Left hindlimb (tissue), 1 donor: ENCODE measurements at places on chromosomes 5 and 9.

DNA sequence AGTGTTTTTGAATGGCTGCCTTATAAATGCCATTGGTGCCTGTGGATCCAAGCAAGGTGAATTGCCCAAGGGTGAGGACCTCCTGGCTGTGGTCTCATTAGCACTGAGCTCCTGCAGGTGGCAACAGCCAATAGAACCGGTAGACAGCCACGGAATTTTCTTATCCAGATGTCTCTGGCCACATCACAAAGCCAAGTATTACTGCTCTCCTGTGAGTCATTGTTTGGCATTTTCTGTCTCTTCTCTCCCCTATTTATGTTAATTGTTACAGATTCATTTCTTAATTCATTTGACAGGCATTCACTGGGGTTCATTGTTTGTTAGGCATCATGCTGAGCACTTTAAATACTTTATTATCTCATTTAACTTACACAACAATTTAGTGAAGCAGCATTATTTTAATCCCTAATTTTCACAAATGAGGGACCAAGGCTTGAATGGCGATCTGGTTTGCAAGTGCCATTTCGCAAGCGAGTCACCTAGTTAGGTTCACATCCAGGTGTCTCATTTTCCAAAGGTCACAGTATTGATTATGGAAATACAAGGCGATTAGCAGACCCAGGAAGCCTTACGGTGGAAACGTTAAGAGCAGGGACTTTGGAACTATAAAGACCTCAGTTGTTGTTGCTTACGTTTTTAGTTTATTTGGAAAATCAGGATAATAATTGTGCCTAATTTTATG, 58.2 kb upstream of the DPYSL3 start:
- DNase-seq, result no peak

DNA sequence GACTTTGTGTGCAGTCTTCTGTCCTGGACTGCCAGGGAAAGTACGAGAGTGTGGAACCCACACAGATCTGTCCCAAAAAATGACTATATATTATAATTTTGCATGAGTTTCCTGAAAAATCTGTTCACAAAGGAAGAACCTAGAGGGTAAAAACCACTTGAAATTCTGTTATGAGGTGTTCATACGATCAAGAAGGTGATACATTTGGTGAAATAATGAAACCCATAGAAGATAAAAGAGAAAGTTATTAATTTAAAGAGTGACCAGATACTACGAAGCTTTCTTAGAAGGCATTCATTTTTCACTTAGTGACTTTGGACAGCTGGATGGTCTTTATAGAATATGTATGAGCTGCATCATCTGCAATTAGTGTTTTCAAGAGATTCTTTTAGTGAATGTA, 32.9 kb downstream of the SLC12A2 start:
- no peak for DNase-seq

DNA sequence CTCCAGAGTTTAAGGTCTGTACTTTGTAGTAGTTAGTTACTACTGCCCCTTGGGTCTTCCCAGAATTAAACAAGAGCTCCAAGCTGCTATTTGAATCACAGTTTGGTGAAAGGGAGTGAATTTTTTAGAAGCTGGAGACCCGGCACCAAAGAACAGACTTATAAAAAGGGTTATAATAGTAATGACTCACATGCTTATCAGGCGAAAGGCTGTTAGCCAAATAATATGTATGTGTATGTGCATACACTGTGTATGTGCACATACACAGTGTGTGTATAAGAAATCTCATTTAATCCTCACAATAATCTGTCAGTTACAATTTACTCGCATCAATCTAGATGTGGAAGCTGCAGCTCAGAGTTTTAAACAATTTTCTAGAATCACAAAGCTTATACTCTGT, 59.5 kb upstream of the ITGA1 start:
- no peak for DNase-seq

DNA sequence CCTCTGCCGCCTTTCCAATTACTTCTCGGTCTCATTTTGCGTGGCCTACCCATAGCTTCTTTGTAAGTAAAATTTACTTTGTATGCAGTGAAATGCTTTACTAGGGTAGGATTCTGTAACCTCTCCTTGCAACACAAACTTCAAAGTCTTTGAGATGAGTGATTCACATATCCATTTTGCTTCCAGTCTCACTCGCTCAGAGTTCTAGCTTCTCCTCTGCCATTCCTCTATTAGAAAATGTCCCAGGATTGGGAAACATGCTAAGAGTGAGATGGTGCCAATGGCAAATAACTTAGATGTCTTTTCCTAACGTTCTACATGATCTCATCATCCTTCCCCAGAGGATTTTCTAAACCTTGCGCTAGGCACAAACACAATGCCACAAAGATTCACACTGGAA, 270.5 kb upstream of the SLC30A5 start:
- DNase-seq, result no peak

- DNase-seq, result no peak
Measured at GRCh38 chr5:1112596-1113331, 901 bp upstream of the SLC12A7 start.

DNA sequence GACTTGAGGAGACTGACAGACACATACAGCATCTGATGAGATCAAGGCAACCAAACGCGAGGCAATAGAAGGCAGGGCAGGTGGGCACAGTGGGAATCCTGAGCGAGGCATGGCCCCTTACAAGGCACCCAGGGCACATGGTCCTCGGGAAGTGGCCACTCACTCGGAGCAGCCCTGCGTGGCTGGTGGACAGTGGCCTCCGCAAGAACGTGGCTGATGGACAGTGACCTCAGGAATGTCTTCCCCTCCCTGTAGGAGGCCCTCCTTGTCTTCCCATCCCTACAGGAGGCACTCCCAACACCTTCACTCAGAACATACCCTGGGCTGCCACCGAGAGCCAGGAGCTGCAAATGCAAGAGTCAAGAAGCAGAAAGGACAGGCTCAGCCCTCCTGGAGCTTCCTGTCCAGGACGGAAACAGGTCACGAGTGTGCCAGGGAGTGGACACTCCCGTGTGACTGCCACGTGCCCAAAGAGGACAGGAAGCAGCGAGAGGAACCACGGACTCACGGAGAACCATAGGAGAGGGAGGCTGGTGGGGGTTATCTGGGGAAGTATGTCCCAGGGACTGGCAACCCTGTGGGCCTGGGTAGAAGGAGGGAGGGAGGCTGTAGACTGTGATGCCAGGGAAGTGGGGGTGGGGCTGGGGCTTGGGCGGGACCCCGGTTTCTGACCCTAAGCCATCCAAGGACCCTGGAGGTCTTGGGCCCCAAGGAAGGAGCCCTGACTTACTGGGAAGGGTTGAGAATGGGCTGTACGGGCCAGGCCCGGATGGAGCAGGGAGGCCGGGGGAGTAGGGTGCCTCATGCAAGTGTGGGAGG, 321.9 kb upstream of the IRX4 start:
- DNase-seq, result no peak

DNA sequence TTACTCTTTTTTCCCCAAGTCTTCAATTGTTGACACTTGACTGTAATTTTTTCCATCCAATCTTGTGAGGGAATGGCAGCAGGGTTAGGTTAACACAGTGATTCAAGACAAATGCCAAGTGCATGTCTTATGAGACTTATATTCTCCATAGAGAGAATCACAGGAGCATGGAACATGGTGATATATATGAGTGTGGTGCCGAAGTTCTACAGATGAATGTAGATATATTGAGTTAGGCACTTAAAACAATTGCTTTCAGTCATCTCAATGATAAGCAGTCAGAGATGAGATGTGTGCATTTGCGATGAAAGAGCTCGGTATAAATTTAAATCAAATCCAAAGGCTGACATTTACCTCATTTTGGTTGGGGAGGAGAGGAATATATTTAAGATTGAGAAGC, 211.2 kb downstream of the CDH10 start:
- DNase-seq, result no peak
